ENCODE measurements at places on chromosomes 11 and 22.
A peak's percentile ranks its signal among the peaks of the same experiment; 100 is the strongest.

DNA sequence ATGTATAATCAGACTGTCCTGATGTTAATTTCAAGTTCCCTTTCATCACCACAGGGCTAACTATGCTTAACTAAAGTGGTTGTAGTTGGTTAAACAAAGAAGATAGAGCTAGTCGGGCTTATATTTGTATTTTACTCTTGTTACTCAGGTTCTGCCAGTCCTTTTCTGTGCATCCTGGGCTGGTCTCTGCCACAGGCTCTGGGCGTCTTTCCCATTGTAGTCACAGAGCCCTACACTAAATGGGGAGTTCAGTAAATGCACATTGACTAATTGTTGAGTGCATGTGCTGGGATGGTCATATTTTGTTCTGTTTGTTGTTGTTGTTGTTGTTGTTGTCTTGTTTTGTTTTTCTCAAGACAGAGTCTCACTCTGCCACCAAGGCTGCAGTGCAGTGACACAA, 125.4 kb upstream of the PGR start:
- DNase-seq, result no peak

DNA sequence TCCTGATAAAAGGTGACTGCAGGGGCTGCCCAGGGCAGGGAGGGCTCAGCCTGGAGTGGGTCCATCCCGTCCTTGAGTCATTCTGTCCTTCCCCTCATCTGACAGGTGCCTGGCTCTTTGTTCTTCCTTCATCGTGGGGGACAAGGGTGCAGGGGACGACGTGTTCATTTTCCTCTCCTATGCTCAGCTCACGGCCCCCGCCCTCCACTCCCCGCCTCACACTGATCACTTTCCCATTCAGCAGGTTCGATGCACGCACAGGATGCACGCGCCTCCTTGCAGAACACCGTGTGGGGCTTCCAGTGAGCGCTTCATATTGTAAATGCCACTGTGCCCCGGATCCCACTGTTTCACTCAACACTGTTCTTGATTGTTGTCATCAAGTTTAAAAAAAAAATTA, 32.7 kb upstream of the SHANK2 start:
- DNase-seq, result no peak

DNA sequence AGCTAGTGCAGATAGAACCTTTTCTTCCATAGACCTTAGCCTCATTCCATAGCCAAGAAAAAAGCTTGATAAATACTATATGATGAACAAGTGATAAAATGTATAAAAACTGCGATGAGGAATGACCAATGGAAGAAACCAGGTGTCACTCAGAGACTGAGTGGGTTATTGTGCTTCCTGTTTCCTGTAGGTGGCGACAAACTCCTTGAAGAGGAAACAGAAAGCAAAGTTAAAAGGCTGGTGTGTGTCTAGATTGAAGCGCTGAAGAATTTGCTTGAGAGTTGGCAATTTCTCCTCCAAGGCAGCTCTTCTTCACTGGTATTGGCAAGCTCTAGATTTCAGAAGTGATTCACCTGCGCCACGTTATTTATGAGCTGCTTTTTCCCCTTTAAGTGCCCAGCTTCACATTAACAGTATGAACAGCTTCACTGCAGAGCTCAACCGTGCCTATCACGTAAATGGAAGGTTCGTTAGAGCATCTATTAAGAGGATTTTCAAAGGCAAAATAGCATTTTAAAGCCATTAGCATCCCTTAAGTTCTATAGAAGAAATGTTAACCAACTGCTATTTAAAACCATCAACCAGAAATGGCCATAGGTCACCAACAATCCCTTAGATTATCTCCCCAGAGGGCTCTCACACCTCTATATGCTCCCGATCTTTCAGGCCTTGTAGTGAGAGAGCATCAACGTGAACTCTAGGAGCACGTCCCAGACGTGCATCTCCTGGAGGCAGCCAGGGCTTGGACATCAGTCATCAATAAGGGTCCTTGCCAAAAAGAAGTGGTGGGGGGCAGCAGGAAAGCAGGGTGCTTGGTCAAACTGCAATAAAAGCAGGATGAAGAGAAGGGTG, 179.4 kb downstream of the CADM1 start:
- DNase-seq, result peak; percentile 58

GRCh38 chr11:26721948-26722475, at the start of gene SLC5A12:
Gene SLC5A12, minus strand, starts transcription at chr11:26722060. Its CDS starts 346 bp downstream, at chr11:26721714.
- no peak for DNase-seq

DNA sequence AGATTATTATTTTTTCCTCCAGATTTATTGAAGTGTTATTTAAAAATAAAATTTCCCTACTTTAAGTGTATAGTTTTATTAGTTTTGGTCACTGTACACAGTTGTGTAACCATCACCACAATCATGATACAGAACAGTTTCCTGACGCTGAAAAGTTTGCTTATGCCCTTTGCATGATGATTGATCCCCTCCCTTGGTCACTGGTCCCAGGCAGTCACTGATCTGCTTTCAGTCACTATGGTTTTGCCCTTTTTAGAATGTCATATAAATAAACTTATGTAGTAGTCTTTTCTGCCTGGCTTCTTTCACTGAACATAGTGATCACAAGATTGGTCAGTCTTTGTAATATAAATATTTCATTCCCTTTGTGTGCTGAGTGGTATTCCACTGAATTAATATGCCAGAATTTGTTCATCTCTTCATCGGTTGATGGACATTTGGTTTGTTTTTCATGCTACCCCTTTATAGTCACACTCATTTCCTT, 140.6 kb downstream of the SWAP70 start:
- DNase-seq, result no peak

DNA sequence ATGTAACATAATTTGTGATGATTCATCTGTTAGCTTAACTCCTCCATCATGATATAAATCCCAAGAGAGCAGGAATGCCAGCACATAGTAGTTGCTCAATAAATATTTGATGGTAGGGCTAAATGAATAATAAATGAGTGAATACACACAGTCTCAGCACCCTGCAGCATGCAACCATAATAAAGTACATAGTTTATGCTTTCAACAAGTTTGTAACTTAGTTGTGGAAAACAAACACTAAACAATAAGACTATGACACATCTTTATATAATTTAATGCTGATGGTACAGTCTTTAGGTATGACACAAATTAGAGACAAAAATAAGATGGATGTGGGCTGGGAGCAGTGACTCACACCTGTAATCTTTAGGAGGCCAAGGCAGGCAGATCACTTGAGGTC, 3.8 kb downstream of the ALKBH8 start:
- DNase-seq, result no peak

- DNase-seq, result no peak
Observed at GRCh38 chr11:94576306-94576705, 9.1 kb downstream of the PIWIL4 start.

GRCh38 chr22:45240104-45240809, 437 bp downstream of the KIAA0930 start:
- no peak for DNase-seq

DNA sequence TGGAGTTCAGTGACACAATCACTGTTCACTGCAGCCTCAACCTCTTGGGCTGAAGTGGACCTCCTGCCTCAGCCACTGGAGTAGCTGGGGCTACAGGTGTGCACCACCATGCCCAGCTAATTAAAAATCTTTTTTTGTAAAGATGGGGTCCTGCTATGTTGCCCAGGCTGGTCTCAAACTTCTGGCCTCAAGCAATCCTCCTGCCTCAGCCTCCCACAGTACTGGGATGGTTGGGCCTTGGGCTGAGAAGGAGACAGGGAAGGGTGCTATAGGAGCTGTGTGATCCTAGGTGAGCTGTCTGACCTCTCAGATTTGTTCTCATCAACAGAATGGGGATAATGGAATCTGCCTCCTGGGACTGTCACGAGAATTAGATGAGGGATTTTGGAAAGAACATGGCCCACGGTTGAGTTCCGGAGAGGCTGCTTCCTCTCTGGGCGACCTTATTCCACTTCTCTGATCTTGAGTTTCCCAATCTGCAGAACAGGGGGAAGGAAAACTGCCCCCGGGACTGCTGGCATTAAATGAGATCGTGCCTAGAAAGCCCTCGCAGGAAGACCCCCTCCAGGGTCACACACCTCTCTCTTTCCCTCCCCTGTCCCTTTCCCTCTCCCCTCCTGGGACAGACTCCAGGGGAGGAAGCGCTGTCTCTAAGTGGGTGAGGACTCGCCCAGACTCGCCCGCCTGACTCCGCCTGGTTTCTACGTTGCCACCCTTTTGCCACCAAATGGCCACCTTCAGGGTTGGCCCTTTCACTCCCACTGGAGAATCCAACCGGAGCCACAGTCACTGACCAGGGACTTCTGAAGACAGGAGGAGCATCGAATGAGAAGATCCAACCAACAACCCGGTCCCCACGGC, 50.1 kb downstream of the MCM5 start:
- no peak for DNase-seq

DNA sequence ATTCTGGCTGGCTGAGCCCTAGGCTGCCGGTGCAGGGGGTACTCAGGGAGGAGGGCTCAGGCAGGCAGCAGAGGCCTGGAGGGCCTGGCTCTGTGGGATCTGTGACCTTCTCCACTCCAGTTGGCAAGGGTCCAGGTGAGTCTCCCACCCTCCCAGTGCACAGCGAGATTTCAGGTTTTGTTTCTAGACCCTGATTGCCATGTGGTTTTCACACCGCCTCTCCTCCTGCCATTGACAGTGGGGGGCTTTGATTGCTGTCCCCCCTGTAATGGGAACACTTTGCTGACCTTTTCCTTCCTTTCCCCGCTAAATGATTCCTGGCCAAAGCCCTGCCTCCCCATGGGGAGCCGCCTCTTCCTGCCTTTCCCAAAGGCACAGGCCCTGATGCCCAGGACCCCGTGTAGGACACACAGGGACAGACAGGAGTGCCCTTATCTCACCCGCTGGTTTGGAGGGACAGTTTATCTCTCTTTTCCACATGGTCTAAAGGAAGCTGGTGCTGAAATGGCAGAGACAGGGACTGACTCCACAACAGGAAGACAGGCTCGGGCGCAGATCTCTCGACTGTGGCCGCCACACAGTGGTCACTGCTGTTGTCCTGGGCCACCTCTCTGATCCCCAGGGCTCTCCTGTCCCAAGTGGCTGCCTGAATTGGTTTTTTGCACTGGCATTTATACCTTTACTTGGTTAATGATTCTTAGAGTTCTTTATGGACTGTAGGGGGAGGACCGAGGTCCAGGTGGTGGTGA, 43.4 kb downstream of the BCR start:
- no peak for DNase-seq

DNA sequence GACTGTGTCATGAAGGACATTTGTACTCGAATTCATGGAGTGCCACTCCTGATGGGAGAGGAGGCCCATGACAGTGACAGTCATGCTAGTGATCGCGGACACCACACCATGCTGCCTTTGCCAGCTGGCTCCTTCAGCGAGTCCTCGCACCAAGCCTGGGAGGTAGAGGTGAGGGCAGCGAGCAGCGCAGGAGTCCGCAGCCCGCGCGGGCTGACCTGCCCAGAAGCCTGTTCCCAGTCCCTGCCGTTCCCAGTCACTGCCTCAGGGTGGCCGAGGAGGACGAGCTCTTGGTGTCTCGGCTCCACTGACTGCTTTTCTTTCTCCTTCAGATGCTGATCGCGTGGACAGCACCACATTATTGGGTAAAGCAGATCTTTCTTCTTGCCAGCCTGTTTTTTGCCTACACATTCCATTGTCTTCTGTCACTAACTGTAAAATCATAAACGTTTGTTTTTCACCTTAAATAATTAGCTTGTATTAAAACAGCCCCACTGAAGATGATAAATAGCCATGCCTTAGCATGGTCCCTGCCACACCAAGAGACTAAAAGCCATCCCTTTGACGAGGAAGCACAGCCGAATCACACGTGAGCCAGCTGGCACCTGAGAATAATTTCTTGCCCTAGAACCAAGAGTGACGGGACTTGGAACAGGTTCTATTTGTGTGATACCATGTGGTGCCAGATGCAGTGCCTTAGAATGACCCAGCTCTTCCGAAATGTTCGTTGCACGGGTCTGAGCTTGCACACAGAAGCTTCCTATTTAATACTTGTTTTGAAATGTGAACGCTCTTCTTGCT, 25.5 kb downstream of the FAM118A start:
- no peak for DNase-seq

- DNase-seq, result no peak
Observed at GRCh38 chr11:30203850-30204249, 27.0 kb upstream of the FSHB start.

DNA sequence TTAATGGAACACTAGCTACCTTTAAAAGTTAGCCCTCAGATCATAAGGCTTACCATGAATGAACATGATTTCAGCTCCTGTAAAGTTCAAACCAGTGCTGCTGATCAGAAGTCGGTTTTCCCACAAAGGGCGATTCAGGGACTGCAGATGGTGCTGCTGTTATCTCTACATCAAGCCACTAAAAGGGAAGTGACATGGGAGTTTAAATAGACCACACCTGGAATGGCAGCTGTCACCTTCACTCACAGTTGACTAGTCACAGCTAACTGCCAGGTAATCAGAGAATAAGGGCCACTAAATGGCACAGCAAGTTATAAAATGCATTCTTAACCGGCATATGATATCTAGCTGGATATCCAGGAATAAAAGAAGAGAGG, 581.1 kb upstream of the ARHGAP42 start:
- DNase-seq, result no peak

DNA sequence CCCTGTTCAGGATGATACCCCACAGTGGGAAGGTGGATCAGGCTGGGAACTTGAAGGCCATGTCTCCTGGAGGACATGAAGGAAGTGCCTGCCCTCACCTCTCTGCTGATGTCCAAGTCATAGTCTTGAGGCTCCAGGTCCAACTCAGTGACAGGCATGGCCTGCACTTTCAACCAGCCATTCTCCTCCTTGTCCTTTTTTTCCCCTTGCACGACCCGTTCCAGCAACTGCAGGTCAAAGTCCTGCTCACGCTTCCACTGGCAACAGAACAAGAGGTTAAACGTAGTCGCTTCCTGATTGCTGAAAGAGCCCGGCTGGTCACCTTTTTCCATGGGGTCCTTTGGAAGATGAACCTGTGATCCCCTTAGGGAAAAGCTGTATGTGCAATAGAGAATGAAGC, 47.7 kb downstream of the C11orf58 start:
- DNase-seq, result no peak

- DNase-seq, result peak; percentile 42
Observed at GRCh38 chr22:42820045-42820763, 36.9 kb downstream of the ARFGAP3 start.

DNA sequence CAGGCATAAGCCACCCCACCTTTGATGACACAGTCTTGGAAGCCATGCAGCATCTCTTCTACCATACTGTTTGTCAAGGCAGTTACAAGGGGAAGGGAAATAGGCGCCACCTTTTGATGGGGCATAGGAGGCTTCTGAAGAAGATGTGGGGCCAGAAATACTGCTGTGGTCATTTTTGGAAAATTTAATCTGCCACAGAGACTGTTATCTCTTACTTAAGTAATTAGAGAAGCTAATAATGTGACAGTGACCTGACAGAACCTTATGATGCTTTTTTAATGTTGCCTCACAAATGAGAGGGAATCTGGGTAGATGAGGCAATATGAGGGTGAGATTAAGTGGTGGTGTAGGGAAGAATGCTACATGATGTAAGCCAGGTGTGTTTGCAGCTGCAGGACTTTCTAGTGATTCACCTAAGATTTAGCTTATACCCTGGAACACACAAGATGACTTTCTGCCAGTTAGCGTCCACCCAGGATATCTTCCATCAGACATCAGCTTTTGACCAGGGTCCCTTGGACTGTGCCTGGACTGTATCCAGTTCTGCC, 34.3 kb upstream of the ADORA2A start:
- no peak for DNase-seq

GRCh38 chr11:62472063-62472884, 53.4 kb downstream of the SCGB1A1 start:
- no peak for DNase-seq

GRCh38 chr22:45451972-45452371, 38.5 kb downstream of the RIBC2 start:
- no peak for DNase-seq
